ENCODE measurements at places on chromosomes 13 and 19. TPM values are rescaled to one million over a fixed set of nuclear protein-coding genes. Genes with fewer than 3 reads are reported as not detected.

The NLRP4 gene
- total RNA-seq, result not detected

DNA sequence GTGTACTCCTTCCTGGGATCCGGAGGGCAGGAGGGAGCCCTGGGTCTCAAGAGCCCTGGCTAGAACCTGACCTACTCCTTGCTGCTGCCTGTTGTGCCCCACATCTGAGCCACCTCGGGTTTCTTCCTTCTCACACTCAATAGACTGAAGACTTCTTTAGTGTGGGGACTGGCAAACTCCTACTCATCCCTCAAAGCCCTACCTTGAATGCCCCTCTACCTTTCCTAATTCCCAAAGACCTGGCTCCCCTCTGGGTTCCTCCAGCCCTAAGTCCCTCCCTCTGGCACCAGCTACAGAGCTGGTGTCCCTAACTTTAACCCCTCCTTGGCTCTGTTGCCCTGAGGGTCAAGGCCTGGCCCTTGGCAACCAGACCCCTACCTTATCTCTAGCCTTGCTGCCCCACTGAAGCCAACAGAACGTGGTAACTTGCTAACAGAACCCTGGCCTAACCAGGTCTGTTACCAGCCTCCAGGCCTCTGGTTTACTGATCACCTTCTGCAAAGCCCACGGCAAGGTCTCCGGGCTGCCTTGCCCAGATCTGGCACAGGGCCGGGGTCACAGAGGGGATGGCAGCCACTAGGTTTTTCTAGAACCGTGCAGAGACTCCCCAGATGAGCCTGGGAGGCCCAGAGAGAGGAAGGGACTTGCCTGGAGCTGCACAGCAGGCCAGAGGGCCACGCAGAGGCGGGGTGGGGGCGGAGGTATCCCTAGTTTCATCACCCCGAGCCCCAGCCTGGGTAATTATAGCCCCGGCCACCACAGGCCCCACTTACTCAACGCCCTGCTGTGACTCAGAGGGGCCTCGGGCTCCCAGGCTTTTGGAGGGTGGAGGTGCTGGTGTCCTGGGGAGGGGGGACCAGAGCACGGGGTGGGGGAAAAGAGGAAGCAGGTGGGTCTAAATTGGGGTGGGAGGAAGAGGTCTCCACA lies 15.3 kb downstream of the ZBTB7A start:
- DNase-seq, result peak; percentile 45

The PSG3 gene
- total RNA-seq, result 0.34 TPM

- DNase-seq, result no peak
Observed at GRCh38 chr13:51920786-51921185, 59.0 kb downstream of the CCDC70 start.

GRCh38 chr19:3687774-3688706 lies 12.2 kb downstream of the PIP5K1C start:
- DNase-seq, result no peak

DNA sequence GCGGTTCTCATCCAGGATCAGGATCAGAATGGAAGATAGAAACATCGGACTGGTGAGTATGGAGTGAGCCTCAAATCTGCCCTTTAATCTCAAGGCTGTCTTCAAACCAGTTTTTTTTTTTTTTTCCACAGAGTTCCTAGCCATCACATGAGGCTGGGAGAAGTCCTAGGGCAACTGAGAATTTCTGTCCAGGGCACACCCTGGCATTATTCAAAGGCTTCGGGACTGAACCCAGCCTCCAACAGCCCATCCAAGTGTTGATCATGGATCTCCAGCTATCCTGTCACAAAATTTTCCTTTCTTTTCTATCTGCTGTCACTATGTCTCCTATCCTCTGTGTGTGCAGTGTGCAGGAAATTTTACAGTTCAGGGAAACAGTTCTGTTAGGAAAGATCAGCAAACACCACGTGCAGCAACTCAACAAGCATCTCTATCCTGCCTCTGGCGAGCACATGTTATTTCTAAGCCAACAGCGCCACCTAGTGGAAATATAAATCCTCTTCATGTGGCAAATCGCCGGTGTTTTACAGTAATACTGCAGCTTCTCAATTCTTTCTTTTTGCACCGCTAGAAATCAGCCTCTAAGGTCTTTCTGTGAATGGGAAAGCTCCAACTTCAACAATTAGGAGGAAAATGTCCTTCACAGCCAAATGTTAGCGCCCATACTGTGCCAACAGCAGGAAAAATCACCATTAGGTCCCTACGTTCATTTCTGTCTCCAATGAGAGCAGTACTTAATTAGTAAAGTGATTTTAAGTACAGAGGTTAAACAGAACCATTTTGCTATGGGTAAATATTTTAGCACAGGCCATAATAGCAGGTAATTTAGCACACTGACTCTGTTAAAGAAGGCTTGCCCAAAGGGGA lies 21.4 kb upstream of the ZNF181 start:
- peak; percentile 44 for DNase-seq

The OR10H2 gene
- total RNA-seq, result not detected

DNA sequence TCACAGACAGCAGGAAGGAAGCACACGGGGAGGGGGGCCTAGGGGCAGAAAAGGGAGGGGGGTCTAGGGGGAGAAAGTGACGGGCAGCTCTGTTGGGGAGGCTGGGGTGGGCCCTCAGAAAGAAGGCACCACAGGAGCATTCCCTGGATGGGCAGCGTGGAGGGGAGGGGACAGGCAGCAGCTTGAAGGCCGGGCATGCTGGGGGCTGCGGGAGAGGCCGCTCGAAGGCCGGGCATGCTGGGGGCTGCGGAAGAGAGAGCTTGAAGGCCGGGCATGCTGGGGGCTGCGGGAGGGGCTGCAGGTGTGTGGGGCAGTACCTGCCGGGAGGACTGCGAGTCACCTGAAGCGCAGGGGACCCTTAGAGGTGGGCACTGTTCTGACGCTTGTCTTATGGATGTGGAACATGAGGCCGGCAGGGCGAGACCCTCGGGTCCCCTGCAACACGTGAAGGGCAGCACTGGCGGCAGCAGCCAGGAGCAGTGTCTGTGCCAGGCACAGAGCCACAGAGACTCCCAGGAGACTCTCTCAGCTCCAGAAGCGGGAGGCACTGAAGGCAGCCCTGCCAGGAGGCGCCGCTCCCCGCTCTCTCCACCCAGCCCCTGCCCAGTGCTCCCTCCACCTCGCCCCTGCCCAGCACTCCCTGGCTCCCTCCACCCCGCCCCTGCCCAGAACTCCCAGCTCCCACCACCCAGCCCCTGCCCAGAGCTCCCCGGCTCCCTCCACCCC lies 13.3 kb downstream of the ZNF787 start:
- no peak for DNase-seq

- DNase-seq, result peak; percentile 100
Observed at GRCh38 chr19:38849860-38850435, at the start of gene HNRNPL. HNRNPL (minus strand) TSS chr19:38849986; CDS start chr19:38849966, 20 bp downstream.

DNA sequence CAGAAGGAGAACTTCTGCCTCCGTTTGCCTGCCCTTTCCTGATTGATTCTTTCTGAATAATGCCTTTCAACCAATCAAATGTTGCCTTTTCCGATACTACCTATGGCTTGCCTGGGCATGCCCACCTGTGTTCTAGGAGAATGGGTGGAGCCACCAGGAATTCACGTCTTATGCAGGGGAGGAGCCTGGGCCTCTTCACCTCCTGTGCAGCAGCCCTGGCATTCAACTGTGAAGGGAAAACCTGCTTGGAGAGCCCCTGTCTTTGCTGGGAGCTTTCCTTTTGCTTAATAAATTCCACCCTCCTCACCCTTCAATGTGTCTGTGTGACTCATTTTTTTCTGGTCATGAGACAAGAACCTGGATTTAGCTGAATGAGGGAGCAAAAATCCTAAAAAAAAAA lies 730.7 kb downstream of the UQCRFS1 start:
- DNase-seq, result no peak

The MISP gene
- total RNA-seq, result 0.36 TPM

DNA sequence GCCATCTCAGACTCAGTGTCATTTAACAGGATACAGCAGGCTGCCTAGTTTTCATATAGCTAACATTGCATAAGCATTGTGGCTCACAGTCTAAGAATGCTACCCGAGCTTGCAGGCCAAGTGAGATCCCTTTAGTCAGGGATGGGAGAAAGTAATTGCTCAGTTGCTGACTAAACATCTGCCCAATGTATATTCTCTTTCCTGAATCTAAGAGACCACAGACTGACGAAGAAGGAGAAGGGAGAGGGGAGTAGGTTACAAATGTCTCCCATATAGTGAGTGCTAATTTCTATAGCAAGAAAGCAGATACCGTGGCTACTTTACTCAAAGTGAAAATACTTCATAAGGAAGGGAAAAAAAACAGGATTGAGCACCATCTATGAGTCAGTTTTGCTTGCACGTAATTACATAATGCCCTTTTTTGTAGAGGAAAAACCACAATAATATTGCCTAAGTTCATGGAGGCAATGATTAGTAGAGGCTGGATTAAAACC lies 453.9 kb downstream of the COG6 start:
- DNase-seq, result peak; percentile 99

The RPS5 gene
- 793 TPM for total RNA-seq

DNA sequence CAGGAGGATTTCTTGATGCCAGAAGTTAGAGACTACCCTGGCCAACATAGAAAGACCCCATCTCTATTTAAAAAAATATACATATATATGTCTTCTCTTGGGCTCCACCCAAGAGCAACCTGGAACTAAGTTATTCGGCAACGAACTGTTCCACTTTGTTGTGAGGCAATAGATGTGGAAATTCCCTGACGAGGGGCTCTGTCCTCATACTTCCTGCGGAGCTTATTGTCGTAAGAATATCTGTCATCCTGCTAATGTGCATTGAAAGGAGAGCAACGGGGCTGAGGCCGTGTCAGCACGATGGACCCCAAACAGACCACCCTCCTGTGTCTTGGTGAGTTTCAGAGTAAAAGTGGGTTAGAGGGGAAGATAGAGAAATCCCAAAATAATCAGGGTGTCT lies at the start of gene FCAR:
Gene FCAR (plus strand): TSS at position 246 of the 400 bp plus-strand sequence. CDS start 55 bp downstream, at position 301.
- DNase-seq, result no peak

The DMRTC2 gene
- total RNA-seq, result not detected

GRCh38 chr13:101939370-101939769 lies 462.5 kb downstream of the FGF14 start:
- DNase-seq, result no peak

DNA sequence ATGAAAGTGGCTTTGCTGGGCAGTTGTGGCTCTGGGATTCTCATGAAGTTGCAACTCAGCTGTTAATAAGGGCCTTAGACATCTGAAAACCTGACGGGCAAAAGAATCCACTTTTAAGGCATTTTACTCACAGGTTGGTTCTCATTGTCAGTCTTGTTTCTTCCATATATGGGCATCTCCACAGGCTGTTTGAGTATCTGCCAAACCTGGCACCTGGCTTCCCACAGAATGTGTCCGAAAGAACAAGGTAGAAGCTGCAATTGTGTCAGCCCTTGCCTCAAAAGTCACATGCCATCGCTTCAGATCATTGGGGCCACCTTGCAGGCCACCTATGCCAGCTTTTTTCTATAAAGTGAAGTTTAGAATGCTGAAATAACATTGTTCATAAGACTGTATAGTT lies 102.4 kb downstream of the KCTD12 start:
- DNase-seq, result no peak

GRCh38 chr13:103222683-103223082 lies 156.5 kb upstream of the SLC10A2 start:
- DNase-seq, result no peak

DNA sequence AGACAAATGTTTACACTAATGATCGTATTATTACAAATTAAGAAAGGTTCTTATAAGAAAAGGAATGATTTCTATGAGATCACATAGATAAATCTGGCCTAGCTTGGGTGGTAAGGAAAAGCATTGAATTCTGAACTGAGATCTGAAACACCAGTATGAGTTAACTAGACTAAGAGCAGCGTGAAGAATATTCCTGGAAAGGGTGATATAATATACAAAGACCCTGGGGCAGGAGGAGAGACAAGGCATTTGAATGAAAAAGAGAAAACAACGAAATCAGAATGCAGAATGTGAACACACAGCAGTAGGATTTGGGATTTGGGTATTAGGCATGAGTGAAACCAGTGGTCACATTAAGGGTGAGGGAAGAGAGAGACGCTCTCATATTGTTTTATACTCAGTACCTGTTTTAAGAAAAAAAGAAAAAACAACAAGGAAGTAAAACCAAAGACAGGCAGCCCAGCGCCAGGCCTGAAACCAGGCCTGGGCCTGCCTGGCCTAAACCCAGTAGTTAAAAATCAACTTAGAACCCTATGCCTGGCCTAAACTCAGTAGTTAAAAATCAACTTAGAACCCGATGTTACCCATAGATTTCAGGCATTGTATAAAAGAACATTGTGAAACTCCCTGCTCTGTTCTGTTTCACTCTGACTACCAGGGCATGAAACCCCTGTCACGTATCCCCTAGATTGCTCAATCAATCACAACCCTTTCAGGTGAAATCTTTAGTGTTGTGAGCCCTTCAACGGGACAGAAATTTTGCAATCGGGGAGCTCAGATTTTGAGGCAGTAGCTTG lies 287.1 kb downstream of the ITGBL1 start:
- no peak for DNase-seq

The HPN gene
- 0.31 TPM for total RNA-seq

- no peak for DNase-seq
Observed at GRCh38 chr19:38375748-38376147, 1.4 kb downstream of the PSMD8 start.

DNA sequence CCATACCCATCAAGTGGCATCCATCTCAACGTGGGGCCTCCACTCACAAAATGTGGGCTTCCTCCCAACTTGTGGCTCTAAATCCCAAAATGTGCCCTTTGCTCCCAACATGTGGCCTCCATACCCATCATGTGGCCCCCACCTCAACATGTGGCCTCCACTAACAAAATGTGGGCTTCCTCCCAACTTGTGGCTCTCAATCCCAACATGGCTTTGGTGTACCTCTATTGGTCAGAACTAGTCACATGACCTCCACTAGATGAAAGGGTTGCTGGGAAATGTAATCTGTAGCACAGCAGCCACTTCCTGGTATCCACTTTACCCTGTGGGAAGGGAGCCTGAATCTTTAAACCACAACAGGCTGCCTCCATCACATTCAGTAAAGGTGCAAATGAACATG lies 10.1 kb upstream of the ACER1 start:
- no peak for DNase-seq

DNA sequence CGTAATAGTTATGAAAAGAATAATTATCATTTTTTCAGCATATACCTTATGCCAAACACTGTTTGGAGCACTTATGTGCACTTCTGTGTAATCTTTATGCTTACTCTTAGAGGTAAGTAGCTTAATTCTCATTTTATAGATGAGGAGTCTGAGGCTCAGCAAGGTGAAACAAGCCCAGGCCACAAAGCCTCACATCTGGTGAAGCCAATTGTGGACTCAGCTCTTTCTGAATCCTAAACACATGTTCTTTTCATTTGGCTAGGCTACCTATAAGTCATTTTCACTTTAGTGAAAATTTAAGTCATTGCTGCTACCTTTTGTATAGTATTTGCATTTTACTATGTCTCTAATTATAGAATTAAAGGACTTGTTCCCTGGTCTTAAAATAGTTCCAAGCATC lies 84.0 kb downstream of the CYSLTR2 start:
- DNase-seq, result no peak

DNA sequence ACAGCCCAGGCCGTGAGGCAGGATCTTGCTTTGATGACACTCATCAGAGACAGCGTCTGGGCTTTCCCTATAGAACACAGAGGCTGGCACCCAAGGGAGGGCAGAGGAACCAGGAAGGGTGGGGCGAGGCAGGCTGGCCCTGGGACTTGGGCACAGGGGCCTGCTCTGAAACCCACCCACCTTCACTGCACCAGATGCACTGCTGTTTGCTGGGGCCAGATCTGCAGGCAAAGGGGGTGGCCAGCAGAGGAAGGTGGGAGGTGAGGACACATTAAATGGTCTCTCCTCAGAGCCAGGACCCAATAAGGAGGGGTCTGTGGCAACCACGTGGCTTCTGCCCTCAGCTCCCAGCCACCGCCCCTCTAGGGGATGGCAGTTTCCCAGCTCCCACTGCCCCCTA lies 6.6 kb upstream of the VSTM2B start:
- no peak for DNase-seq

All from astrocyte (in vitro differentiated cells and primary cell).